ENCODE measurements at places on chromosomes 4 and X.

GRCh38 chr4:183499389-183499788, 5.5 kb upstream of the ING2 start:
- no peak for DNase-seq

DNA sequence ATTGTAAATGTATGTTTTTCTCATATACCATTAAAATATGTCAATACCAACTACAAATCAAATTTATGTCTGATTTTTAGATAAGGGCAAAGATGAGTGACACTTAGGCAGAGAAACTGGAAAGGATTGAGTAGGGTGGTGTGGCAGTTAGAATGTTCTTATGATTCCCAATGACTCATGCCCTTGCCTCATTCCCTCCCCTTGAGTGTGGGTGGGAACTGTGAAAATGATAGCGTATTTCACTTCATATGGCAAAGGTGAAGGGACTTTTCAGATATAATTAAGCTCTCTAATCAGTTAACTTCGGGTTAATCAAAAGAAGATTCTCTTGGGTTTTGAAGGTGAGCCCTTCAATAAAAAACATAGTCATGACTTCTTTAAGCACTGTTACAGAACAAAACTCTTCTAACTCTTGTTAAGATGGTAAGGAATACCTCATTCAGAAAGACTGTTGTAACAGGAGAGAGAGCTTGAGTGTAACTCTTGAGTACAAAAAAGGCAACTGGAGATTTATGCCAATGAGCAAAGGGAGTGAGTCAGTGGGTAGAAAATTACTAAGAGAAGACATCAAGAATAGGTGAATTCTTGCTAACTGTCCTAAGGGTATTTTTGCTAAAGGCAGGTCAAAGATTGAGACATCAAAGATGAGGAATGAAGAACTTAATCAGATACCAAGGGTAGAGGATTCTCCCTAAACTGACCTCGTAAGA, 329.5 kb downstream of the KCTD8 start:
- DNase-seq = no peak

DNA sequence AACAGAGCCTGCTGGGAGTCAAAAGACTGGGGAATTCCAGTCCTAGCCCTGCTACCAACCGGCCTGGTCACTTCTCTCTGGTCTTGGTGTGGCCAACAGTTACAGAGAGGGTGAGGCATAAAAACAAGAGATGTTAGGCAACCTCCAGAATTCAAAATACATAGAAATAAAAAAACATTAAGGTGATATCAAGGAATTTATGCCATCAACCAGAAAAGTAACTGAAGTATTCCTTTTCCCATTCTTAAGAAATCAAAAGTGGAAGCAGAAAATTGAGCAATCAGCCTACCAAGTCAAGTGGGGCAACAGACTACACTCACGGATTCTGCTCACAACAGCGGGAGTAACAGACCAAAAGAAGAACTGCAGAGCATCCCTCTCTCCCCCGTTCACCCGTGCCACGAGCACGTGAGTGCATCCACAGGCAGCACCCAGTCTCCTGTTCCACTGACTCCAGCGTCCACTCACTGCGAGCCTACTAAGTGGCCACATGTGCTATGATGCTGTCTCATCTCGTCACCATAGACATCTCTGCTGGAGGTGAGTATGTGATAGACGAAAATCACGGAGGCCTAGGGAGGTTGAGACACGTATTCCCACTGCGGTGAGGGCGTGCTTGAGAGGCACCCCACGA, 29.3 kb downstream of the AFAP1 start:
- no peak for DNase-seq

DNA sequence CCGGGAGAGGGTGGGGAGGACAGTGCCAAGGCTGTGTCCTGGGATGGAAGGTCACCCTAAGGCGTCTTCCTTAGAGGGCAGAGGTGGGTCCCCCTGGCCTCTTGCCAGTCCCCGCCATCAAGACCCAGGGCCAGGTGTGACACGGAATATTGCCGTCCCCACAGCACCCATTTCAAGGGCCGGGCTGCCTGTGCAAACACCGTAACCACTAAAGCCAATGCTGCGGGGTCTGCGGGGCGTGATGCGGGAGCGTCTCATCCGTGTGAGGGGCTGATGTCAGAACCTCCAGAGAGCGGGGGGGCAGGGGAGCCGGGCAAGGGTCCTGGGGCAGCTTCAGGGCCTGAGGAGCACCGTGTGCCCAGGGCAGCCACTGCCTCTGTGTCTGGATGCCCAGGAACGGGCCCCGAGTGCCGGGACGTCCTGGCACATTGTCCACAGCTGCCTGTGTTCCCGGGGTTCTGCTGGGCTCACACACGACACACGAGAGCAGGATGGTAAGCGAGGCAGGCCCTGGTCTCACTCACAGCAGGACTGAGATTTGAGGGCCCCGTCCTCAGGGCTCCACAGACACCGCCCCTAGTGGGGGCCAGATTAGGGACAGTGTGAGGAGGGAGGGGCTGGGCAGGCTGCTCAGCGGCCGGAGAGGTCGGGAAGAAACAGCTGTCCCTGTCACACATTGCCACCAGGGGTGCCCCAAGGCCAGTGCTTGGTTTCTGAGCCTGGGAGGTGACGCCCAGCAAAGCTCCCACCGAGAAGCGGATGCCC, 29.2 kb downstream of the NKX1-1 start:
- peak; percentile 1 for DNase-seq

GRCh38 chr4:8156617-8157016, 2.0 kb downstream of the ABLIM2 start:
- no peak for DNase-seq

DNA sequence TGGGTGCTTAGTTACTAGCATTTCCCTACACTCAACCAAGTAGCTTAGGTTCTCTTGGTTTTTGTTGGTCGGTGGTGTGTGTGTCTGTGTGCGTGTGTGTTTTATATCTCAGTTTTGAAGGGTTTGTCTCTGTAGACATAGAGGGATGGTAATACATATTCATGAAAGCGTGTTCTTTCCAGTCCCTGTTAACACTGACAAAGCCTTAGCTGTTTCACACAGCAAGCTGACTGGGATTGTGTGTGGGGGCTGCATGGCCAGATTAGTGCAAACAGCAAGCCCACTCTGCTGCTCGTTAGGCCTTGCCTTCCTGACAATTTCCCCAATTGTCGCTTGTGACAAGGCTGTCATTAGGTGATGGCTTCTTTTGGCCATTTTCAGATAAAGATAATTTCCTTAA, 43.9 kb downstream of the ALPK1 start:
- DNase-seq = no peak

- DNase-seq = no peak
Observed at GRCh38 chr4:185179488-185179887, 24.3 kb downstream of the CFAP97 start.

- no peak for DNase-seq
Observed at GRCh38 chrX:129979207-129979920, 3.1 kb upstream of the BCORL1 start.

- DNase-seq = no peak
Observed at GRCh38 chr4:11543706-11544105, 115.0 kb upstream of the HS3ST1 start.

GRCh38 chr4:88225232-88226105, 58.9 kb downstream of the PPM1K start:
- no peak for DNase-seq

GRCh38 chr4:45636175-45636574, 487.7 kb downstream of the GABRG1 start:
- no peak for DNase-seq

DNA sequence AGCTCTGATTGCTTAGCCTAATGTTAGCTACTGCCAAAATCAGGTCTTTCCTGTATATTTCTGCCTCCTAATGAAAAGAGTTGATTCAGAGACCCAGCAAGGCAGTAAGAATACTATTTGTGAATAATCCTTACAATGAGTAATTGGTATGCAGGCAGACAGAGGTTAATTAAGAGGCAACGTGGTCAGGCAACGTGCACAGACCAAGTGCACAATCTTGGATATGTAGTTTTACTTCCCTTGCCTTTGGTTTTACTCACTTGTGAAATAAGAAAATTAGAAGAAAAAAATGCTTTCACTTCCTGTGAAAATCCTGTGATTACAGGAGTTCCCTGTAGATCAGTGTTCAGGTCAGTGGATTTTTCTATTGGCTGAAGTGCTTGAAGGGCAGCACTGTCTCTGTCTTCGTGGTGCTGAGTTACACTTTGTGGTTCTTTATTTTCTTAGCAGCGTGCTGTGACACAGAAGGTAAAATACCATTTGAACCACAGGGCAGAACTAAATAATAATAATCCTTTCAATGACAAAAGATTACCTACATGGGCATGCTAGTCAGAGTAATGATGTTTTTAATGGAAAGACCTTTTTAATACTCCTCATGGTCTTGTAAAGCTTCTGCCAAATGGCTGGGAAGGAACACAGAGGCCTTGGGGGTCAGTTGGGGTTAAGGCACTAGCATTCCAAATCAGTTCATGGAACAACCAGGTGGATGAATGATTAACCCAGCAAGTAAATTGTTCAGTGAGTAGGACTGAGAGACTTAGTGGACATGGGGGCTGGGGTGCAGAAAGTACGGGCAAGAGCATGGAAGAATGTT, 430.9 kb downstream of the MAPK10 start:
- no peak for DNase-seq

DNA sequence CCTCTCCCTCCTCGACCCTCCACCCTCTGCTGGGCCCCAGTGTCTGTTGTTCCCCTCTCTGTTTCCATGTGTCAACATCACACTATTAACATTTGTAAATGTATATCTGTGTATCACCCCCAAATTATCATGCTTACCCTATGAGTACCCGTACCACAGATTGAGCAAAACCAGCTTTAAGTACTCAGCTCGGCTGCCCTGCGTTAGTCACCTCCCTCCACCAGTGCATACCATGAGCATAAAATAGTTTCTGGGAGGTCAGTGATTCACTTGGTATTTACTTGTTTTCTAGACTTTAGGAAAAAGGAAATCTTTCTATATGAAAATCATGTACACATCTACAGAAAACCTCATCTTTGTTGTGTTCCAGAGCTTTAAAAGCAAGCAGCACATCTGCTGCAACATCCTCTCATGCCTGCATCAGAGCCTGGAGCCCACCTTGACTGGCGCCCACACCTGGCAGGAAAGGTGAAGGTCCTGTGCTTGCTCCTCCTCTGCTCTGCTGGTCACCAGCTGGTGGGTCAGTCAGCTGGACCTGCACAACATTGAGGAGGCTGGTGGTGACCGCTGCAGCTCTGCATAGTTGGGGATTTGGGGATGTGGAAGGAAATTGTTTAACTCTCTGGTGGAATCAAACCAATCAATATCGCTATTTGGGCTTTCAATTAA, 214.4 kb upstream of the KLF3 start:
- DNase-seq = no peak

GRCh38 chrX:106999002-106999975, 723 bp downstream of the MORC4 start:
- peak; percentile 15 for DNase-seq

- DNase-seq = no peak
Observed at GRCh38 chr4:39998659-39999345, 21.1 kb upstream of the PDS5A start.

- no peak for DNase-seq
Observed at GRCh38 chrX:76796311-76796710, 368.8 kb downstream of the MAGEE1 start.

GRCh38 chrX:117969782-117970181, 146.8 kb downstream of the KLHL13 start:
- DNase-seq = no peak

DNA sequence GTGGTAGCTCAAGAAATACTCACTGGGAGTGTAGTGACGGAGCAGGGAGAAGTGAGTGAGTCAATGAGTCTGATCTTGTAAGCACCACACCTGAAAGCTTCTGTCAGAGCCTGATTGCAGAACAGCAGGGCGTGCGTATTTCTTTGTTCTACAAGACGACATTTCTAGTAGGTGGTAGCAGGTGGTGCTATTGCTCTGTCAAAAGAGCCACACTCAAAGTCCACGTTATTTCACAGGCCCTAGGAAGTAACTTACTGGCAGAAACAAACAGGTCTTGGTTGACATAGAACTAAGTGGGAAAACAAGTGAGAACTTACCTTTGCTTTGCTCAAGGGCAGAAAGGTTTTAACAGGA, 46.4 kb upstream of the SPRY1 start:
- no peak for DNase-seq

DNA sequence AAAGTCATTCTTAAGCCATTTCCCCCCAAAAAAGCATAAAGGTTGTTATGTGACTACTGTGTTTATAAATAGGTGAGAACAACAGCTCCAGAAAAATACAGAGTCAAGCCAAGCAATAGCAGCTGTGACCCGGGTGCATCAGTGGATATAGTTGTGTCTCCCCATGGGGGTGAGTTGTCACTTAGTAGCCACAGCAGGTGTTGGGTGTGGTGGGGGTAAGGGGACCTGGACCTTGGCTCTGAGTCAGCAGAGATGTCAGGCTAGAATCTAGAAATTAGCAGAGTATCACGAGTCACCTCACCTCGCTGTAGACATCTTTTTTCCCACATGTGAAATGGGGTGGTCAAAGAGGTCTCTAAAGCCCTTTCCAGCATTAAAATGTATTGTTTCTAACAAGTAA, 42.4 kb downstream of the MOSPD2 start:
- DNase-seq = no peak

GRCh38 chr4:108047199-108047598, 57.5 kb downstream of the HADH start:
- no peak for DNase-seq

GRCh38 chrX:109350051-109350450, 131.8 kb downstream of the GUCY2F start:
- no peak for DNase-seq

DNA sequence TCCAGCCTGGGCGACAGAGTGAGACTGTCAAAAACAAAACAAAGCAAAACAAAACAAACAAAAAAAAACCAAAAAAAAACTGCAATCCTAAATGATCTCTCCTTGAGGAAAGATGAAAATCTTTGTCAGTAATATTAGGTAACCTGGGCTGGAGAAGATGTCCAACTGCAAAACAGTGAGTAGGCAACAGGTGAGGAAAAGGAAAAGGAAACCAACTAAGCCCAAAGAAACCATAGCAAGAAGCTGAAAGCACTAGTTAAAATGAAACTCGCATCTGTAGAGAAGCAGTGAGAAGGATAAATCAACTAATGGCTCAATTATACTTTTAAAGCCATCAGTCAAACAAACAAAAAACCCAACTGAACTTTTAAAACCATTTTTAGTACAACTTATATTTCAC, 54.2 kb downstream of the ENOX2 start:
- no peak for DNase-seq

DNA sequence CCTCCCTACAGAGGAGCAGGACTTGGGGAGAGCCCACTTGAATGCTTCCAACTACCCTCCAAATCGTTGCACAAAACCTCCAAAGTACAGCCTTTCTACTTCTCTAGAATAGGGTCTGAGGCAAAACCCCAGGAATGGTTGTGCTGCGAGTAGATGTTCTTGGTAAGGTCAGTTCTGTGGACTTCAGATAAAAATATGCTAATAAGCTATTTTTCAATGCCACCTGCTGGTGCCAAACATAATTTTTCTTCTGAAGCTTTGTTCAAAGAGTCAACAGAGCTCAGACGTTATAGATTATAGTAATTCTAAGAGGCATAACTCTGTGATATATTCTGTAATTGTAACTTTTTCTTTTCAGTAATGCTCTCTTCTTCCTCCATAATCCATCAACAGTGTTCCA, 425.7 kb downstream of the GPAT3 start:
- no peak for DNase-seq

GRCh38 chr4:3520276-3520675, 11.9 kb downstream of the LRPAP1 start:
- DNase-seq = no peak
